CD4-positive, alpha-beta T cell treated with Interleukin-17A for 1 hour (primary cell): ENCODE measurements at places on chromosomes 7 and 10.

- no peak for DNase-seq
These were observed 128.9 kb downstream of the NRCAM start for GRCh38 chr7:108327353-108327752.

DNA sequence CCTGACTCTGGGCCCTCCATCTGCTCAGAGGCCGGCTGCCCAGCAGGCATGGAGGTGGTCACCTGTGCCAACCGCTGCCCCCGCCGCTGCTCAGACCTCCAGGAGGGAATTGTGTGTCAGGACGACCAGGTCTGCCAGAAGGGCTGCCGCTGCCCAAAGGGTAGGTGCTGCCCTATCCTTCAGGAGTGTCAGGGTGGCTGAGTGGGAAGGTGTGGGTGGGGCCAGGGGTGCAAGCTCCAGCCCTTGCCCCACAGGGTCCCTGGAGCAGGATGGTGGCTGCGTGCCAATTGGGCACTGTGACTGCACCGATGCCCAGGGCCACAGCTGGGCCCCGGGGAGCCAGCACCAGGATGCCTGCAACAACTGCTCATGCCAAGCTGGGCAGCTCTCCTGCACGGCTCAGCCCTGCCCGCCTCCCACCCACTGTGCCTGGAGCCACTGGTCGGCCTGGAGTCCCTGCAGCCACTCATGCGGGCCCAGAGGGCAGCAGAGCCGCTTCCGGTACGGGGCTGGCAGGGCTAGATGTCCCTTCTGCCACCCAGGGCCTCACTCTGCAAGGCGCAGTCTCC, 17.5 kb upstream of the ZNF862 start:
- DNase-seq, result no peak

- DNase-seq, result no peak
These were observed 772 bp downstream of the HDAC9 start for GRCh38 chr7:18496341-18496700.

- DNase-seq, result no peak
These were observed 173.6 kb downstream of the KIAA1217 start for GRCh38 chr10:24382596-24382978.

DNA sequence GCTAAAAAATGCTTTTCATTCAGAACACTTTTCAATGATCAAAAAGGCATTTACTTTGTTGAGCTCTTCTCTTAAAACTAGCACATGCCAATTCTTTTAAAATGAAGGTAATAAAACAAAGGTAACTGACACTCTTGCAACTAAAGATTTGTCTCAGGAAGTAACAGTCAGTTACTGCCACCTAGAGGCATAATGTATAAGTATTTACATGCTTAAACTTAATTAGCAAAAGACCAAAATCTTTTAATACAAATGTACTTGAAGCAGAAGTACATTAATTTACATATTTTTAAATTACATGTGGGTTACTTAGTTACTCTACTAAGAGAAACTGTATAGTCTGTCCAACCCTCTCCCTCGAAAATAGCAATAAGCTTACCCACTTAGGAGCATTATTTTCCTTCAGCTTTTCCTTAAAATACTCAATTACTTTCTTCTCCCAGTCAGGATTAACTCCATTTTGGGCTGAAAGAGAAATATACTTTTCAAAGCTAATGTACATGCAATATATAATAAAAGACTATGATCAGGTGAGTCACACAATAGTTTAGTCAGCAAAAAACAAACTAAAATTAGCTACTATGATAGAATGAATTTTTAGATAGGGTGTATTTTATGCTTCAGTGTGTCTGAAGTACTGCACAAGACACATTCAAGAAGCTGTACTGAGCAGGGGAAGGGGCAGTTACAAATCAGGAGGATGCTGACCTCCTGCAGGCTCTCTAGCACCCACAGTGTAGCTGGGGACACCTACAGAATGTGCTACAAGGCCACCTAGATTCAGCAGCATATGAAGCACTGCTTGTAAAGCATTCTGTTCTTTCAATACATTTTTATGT, 13.0 kb downstream of the MCMBP start:
- peak; percentile 70 for DNase-seq

DNA sequence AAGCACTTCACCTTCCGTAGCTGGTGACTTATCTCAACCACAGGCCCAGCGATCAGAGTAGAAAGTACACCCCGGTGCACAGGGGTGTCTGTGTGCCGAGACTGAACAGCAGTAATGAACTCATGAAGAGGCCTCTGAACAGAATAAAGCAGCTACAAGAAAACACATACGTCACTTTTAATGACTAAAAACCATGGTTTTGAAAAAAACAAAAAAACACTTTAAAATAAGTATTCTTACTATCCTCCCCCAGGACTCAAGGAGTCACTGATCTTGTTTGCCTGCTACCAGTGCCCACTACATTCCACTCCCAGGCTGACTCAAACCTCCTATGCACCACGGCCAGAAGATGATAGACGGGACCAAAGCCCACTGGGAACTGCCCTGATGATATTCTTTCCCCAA, 53.8 kb downstream of the NCAPG2 start:
- DNase-seq, result no peak

DNA sequence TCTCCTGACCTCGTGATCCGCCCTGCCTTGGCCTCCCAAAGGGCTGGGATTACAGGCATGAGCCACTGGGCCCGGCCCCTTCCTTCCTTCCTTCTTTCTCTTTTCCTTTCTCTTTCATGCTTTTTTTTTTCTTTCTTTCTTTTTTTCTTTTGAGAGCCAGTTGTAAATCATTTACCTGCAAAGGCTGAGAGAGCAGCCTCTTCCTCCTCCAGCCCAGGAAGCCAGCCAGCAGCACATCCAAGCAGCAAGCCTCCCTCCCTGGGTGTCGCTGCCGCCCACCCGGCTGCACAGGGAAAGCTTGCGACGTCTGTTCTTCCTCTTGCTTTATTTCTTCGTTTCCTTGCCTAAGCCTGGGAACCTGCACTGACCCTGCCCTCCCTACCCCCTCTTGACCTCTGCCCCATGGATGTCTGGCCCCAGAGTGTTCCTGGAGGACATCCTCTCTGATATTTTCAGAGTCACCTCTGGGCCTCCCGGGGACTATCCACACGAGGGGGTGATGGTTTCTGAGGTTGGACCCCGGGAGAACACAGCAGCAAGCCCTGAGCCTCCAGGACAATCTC, 62.8 kb upstream of the MYL10 start:
- DNase-seq, result no peak

- peak; percentile 12 for DNase-seq
These were observed 46.4 kb upstream of the MKRN1 start for GRCh38 chr7:140525743-140526142.

DNA sequence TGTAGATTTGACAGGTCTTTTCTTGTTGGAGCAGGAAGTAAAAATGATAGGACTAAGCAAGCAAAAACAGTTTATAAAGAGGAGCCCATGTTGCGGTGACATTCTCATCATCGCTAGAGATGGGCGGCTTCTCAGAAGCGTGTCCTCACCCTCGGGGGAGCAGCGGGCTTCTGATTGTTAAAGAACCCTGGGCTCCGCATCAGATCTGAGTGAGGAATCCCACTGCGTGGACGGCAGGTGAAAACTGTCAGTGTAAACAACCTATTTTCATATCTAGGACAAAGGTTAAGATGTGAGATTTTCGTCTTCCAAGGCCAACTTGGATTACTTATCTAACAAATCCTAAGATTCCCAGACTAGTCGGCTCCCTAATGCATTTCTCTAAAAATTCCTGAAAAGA, 177.6 kb downstream of the ADARB2 start:
- no peak for DNase-seq

DNA sequence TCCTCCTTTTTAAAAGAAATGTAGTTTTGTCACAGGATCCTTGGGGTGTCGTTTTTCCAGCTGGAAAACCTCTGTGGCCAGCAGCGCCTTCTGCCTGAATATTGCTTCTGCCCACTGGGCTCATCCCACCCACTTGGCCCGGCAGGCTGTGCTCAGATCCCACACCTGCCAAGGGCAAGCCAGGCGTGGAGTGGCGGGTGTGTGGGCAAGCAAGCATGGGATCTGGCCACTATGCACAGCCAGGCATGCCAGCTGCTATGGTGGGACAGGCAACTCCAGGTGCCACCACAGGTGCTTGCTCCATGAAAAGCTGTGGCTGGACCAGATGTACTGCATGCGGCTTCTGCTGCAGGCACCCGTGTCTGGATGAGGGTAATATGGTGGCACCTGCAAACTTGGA, 31.2 kb upstream of the INPP5F start:
- no peak for DNase-seq

GRCh38 chr10:124035928-124036558, 57.4 kb downstream of the CHST15 start:
- peak; percentile 42 for DNase-seq

DNA sequence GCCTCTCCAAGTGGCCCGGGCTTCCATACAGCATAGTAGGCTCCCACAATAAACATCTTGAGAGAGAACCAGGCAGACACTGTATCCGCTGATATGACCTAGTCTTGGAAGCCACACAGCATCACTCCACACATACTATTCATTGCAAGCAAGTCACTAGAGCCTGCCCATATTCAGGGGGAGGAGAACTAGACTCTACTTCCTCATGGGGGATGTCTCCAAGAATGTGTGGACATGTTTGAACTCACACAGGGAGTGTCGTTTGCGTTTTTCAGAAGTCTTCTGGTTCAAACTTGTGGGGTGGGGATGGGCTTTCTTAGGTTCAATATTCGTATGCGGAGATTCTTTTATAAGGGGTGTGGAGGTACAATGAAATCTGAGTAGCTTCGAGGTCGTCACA, 232.6 kb upstream of the HABP2 start:
- DNase-seq, result no peak

- DNase-seq, result no peak
These were observed 48.2 kb downstream of the ARMH3 start for GRCh38 chr10:102007796-102008195.

DNA sequence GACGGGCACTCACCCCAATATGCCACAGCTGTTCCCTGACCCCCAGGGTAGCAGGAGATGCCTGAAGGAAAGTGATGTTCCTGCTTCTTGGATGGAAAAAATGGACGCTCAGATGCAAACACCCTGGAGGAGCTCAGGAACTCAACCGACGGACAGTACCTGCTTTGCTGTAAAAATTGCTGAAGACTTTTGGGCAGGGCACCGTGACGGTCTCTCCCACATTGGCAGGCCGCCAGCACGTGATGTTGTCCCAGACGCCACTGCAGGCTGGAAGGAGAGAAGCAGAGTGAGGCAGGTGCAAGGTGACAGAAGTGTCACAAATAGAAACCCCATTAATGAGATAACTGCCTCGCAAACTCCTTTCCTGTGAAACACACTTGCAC, 35.0 kb downstream of the VIPR2 start:
- no peak for DNase-seq

DNA sequence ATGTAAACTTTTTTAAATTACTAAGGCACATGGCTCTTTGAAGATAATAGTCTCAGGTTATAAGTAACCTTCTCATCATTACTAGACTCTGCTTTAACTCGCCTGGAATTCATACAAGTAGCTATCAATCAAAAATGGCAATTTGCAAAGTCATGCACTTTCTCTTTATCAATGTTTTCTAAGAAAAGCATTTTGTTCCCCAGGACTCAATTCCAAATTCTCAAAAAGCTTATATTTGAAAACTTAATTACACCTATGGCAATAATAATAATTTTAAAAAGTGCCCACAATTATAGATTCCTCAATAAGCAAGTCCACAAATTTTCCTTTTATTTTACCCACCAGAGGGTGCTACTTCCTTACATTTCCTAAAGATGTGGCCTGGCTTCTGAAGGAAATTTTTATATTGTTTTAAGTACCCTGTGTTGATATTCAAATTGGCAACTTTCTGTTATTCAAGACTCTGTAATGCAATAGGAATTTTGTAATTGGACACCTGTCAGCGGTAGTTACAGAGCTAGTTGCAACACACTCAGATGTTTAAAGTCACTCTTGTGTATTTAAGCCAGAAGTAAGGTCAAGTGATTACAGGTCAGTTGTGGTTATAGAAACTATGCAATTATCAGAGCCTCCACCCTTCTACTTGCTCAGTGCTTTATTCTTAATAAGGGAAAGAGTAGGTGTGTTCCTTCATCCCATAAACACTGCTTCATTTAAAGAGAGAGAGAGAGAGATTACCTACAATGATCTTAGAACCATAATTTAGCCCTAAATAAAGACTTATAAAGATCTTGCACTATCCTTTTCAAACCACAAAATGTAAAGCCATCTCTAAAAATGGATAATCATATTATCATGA, 47.1 kb upstream of the HYAL4 start:
- DNase-seq, result peak; percentile 8

GRCh38 chr10:74880041-74880440, 53.6 kb downstream of the KAT6B start:
- no peak for DNase-seq

- peak; percentile 90 for DNase-seq
These were observed 102.7 kb downstream of the CUBN start for GRCh38 chr10:17026686-17027485.

GRCh38 chr10:395665-396064, 260.4 kb downstream of the ZMYND11 start:
- no peak for DNase-seq

DNA sequence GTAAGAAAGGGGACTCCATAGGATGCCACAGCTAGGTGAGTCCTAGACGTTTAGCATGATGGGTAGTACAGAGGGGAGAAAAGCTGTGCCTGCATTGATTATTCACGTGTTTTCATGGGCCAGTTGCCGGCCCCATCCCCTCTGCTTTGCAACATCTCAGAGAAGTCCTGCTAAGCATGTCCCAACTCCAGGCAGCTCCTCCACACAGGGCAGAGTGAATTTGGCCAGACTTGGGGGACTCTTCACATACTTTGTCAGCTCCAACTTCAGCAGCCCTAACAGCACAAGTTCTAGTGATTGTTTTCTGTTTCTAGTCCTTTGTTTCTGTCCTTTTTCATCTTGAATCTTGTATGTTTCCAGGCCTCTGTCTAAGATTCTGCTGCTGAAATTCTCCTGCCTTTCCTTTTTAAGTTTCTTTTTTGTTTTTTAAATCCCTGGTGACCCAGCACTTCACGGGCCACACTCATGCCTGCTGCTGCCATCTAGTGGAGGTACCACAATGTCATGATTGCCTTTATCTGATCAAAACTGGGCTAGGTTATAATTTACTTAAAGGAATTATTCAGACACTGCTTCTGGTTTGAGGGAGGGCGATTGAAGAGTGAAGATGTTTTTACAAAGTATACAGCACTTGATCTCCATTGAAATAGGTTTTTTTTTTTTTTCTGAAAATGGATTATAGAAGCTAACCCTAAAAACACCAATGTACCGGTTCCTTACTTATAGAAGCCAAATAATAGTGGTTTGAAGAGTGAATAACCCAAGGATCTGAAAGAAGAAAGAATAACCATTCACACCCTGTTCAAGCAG, 276.9 kb downstream of the CSTF2T start:
- DNase-seq, result peak; percentile 40
